GM18507 (cell line): ENCODE measurements at places on chromosomes 12 and 14.

DNA sequence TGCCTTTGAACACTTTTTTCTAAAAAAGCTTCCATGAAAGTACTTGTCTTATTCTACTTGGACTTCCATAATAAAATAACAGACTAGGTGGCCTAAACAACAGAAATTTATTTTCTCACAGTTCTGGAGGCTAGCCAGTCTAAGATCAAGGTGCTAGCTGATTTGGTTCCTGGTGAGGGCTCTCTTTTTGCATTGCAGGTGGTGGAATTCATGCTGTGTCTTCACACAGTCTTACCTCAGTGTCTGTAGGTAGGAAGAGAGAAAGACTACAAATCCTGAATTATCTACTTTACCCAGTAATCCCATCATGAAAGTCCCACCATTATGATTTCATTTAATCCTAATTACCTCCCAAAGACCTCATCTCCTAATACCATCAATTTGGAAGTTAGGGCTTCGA lies 356.0 kb downstream of the NAV3 start:
- no peak for DNase-seq

- DNase-seq, result no peak
Measured at GRCh38 chr12:121187501-121187900, 22.4 kb upstream of the P2RX4 start.

- no peak for DNase-seq
Measured at GRCh38 chr14:76919431-76920330, 93.5 kb downstream of the LRRC74A start.

GRCh38 chr12:28583701-28584261 lies 393.5 kb downstream of the CCDC91 start:
- DNase-seq, result no peak

- no peak for DNase-seq
Measured at GRCh38 chr12:12156116-12156515, 85.4 kb downstream of the BCL2L14 start.

DNA sequence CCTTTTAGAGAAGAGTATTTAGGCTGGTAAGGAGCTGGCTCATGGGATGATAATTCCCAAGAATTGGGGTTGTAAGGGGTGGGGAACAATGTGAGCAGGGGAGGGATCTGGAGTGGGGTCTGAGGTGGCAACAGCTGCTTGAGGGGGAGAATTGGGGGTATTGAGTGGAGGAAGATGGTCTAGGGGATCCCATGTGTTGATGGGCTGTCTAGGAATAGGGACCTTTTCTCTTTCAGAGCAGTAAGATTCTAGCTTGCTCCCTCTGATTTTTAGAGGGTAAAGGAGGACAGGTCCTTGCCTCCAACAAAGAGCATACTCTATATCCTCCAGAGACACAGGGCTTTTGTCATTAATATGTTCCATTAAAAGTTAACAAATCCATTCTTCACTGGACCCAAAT lies 22.4 kb downstream of the CLEC2A start:
- no peak for DNase-seq

DNA sequence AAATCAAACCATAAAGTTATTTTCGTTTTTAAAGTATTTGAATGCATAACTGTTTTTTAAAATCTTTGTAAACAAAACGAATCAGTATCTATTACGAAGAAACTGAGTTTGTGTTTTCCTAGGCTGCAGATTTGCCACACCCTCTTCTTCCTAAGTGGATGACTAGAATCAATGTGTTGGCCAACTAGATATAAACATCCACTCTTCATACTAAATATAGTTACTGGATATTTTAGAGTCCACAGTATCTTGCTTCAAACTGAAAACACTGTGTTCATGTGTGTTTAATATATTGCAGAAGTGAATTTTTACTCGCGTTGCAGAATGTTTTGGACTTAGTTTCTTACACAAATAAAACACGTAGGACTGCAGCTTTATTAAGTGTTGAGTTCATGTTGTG lies 63.2 kb downstream of the KLHL28 start:
- no peak for DNase-seq

- DNase-seq, result no peak
Measured at GRCh38 chr12:103769240-103769945, 71.6 kb downstream of the NT5DC3 start.

DNA sequence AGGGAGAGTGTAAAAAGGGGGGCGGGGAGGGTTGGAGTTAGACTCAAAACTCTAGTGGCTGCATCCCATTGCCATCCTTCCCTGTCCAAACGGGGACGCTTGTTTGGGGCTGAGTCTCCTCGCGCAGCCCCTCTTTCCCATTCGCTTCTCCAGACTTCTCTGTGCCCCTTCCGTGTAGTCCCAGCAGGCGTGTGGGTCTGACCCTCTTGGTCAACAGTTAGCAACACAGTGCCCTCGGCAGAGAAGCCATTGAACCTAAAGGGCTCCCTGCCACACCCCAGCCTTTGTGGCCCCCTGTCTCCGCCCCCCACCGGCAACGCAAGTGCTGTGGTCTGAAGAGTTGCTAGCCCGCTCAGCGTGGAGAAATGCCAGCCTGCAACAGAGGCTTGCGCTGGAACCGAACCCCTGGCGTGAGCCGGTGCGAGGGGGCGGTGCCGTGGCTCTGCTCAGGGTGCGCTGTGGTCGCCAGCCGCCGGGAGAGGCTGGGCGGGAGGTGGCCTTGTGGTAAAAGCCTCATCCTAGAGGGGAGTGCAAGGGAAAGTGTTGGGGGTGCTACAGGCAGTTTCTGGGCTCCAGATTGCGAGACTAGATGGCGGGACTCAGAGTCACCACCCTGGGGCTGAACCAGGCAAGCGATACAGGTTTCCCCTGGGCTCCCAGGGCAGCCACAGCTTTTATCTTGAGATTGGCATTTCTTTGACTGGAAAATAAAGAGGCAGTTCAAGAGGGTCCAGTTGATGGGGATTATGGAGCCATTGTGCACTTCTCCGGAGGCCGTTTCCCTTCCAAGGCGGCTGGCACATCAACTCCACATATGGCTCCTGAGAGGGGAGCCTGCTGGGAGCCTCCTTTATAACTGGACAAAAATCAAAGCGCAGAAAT lies 2.1 kb downstream of the PLXNC1 start:
- DNase-seq, result no peak

- no peak for DNase-seq
Measured at GRCh38 chr12:118830296-118830695, 151.0 kb upstream of the SRRM4 start.
